ENCODE measurements at places on chromosomes 1 and 21.
A peak's percentile ranks its signal among the peaks of the same experiment; 100 is the strongest.

GRCh38 chr1:157540852-157541251 lies 11.5 kb downstream of the FCRL5 start:
- no peak for DNase-seq

GRCh38 chr1:7517611-7518330 lies 253.3 kb upstream of the VAMP3 start:
- DNase-seq: no peak

DNA sequence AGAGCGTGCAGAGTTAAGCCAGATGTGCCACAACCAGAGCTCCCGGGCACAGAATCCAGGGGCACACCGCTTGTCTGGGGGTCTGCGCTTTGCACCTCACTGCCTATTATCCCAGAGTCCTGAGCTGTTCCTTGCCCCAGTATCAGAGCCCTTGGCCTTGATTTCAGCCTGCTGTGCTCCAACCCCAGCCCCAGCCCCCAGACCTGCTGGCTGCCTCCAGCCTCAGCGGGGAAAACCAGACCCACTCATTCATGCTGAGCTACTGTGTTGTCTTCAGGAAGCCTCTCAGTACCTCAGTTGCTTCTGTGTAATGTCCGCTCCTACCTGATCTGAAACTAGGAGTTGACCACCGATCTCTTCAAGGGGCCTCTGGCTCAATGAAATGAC lies 1.1 kb downstream of the IKBKE start:
- peak; percentile 37 for DNase-seq

- DNase-seq: peak; percentile 54
Observed at GRCh38 chr1:52706941-52707926, 9.1 kb upstream of the COA7 start.

DNA sequence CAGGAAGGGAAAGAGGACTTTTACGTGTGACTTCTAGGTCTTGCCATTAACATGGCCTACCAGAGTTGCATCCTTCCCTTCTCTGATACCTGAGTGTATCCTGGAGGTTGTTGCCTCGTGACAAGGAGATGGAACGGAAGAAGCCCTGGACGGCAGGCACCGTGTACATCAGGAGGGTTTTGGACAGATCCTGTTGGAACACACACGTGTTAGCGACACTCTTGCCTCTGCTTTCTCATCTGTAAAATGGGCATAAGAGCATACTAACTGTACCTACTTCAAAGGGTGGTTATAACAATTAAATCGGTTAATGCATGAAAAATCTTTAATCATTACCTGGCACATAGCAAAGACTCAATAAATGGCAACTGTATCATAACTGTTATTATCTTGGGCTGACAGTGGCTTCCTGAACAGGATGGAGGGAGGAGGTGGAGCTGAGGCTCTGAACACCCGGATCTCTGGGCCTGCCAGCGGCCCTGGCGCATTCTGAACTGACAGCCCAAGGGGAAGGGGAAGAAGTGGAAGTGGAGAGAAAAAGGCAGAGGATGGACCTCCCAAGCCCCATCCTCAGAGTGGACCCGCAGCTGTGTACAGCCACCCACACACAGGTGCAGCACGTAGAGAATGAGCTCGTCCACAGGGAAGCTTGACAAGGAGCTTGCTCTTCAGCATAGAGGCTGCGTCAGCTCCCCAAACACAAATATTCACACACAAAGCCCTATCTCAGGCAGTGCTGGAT lies 30.2 kb upstream of the EXOSC10 start:
- DNase-seq: no peak

GRCh38 chr1:229554886-229555621 lies 3.5 kb downstream of the ABCB10 start:
- DNase-seq: no peak

DNA sequence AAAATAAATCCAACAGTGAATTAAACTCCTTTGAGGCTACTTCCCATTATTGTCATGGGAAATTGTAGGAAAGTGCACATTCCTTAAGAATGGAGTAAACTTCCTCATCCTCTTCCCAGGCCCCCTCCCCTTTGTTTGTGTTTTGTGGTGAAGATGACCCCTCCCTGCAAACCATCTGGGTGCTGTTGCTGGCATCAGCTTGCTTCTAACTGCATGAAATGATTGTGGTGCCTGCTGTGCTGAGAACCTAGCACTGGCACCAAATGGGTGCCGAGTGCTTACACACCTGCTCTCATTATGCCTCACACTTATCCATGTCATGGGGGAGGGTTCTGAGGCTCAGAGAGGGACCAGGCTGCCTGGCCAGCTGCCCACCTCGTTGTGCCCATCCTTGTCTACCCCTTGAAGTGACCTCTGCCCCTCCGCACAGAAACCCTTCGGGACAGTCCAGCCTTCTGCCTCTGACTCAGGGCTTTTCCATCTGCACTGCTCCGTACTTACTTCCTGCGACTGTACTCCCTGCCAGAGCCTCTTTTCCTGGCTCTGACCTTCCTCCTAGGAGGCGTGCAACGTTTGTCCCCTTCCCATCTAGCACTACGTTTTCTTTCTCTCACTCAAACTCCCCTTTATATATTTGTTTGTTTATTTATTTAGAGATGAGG lies 30.6 kb downstream of the CAPN2 start:
- DNase-seq: no peak

GRCh38 chr1:85328713-85329397 lies 52.4 kb upstream of the BCL10 start:
- DNase-seq: peak; percentile 12

DNA sequence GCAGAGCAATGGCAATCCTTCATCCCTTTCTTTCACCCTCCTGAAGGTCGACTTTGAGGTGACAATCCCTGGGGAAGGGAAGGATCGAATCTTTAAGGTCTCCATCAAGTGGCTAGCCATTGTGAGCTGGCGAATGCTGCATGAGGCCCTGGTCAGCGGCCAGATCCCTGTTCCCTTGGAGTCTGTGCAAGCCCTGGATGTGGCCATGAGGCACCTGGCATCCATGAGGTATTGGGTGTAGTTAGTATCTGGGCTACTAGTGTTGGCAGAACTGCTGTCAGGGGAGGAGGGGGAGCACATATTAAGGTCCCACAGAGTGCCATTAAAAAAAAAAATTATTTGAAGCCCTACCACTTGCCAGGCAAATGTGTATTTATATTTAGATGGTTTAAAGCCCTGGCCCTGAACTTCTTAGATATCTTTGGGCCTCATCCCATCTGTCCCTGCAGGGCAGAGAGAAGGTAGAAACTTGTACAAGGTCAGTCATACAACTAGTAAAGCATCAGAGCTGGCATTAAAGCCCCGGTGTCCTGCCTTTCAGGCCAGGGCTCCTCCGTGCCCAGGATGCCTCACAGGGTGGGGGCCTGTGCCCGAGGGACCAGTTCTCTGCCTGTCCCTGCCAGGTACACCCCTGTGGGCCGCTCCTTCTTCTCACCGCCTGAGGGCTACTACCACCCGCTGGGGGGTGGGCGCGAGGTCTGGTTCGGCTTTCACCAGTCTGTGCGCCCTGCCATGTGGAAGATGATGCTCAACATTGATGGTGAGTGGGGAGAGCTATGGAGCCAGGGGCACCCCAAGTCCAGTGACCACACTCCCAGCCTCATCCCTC lies 10.3 kb downstream of the AGO1 start:
- no peak for DNase-seq

DNA sequence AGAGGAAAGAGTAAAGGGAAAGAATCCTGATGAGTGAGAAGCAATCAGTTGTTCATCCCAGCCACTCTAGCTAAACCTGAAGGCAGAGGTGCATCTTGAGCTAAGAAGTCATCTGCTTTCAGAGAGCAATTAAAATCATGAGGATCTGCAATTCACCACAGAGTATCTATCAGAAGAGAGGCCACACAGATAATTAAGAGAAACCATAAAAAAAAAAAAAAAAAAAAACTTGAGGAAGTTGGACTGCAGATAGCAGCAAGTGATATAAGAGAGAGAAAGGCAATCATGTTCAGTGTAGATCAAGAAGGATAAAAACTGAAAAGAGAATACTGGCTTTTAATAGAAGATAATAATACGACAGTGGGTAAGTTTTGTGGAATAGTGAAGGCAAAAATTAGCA lies 17.7 kb downstream of the FOXJ3 start:
- no peak for DNase-seq

DNA sequence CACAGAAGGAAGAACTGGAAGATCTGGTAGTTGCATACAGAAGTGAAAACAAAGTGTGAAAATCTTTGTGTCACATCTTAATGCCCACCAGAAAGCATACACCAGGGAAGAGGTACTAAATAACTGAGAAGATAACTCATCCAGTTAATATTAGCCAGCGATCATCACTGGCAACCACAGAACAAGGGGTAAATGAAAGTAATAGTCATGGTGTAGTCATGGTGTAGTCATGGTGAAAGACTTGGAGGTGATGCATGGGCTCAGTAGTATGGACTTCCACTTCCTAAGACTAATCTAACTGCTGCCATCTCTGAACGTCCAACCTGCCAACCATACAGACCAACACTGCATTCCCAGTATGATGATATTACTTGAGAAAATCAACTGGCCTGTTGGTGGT lies 481.2 kb upstream of the NR5A2 start:
- DNase-seq: peak; percentile 1

GRCh38 chr1:31733389-31734219 lies 29.8 kb upstream of the COL16A1 start:
- no peak for DNase-seq

GRCh38 chr1:104266612-104267011 lies 516.9 kb downstream of the AMY1C start:
- DNase-seq: no peak

- DNase-seq: no peak
Observed at GRCh38 chr1:116567790-116568661, 2.8 kb downstream of the CD58 start.

GRCh38 chr1:158331106-158331425 lies 265 bp downstream of the CD1B start:
- no peak for DNase-seq

DNA sequence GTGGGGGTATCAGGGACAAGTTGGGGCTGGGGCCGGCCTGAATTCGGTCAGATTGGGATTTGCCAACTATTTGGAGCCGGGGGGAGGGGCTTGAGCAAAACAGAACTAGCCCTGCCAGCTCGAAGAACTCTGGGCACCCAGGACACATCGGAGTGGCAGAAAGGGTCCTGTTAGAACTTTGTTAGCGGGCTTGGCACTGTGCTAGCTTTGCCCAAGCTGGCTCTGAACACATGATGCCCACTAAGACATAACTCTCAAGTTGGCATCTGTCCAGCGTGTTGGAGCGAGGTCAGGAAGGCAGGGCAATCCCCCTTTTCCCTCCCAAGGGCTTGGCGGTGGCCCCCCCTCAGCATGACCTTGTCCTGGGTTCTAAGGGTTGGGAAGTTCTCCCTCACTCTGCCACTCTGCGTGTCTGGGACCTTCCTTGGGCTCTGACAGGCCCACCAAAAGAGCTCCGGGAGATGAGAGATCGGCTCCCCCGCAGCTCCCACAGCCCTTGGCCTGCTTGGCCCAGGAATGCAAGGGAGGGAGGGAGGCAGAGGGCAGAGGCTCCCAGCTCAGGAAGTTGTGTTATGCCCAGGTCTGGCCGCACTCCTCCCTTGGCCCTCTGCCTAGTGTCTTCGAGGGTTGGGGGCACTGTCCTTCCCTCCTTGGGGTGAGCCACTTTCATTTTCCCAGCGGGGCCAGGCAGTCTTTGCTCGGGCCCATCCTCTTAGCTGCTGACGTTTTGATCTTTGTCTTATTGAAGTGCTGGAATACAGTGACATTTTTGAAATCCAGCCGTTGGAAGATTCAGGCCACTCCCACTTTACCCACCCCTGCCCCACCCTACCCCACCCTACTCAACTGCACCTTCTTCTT lies 1.2 kb downstream of the LMNA start:
- no peak for DNase-seq

DNA sequence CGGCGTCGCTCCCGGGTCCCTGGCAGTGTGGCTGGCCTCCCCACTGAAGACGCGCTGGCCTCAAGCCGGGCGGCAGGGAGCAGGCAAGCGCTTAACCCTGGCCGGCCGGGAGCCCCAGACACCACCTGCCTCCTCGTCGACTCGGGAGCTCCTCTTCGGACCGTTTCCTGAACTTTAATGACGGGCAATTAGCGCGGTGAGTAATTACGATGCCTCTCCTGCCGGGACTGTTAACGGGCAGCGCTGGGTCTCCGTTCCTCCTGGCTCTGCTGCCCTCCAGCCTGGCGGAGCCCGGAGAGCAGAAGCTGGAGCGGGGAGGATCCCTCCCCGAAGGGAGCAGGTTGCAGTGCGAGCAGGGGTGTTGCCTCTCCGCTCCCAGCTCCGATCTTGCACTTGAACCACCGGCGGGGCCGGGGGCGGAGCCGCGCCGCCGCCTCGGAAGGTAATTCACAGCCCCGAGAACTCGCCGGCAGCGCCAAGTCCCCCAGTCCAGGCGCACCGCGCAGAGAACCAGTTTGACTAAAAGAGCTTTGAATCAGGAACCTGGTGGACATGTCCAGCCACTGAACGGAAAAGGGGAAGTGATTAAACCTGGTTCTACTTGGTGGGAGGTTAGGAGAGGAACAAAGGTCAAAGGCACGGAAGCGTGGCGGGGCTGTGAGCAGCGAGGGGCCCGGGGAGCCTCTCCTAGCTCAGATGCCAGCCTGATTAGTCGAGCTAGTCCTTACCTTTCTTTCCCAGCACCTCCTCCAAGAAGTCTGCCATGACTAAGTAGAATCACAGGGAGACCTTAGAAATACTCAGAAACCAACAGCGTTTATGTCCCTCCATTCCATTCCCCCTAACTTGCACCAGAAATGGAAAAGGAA lies 18.3 kb upstream of the PLEKHA6 start:
- DNase-seq: peak; percentile 68

- peak; percentile 93 for DNase-seq
Observed at GRCh38 chr1:234933475-234933874, 195.2 kb downstream of the TOMM20 start.

GRCh38 chr1:17741052-17741451 lies 14.1 kb upstream of the ACTL8 start:
- DNase-seq: no peak

- peak; percentile 53 for DNase-seq
Observed at GRCh38 chr1:226420897-226421296, 13.0 kb upstream of the PARP1 start.

- DNase-seq: no peak
Observed at GRCh38 chr1:209593747-209594146, 10.2 kb downstream of the CAMK1G start.

GRCh38 chr1:52321061-52321460 lies 44.9 kb downstream of the CC2D1B start:
- DNase-seq: no peak

GRCh38 chr1:21773585-21773984 lies 9.4 kb downstream of the USP48 start:
- peak; percentile 24 for DNase-seq

- DNase-seq: no peak
Observed at GRCh38 chr1:41358131-41359021, 2.9 kb upstream of the FOXO6 start.

GRCh38 chr1:147267711-147268110 lies 25.2 kb downstream of the CHD1L start:
- no peak for DNase-seq

GRCh38 chr1:217403026-217403720 lies 227.7 kb downstream of the GPATCH2 start:
- DNase-seq: no peak

DNA sequence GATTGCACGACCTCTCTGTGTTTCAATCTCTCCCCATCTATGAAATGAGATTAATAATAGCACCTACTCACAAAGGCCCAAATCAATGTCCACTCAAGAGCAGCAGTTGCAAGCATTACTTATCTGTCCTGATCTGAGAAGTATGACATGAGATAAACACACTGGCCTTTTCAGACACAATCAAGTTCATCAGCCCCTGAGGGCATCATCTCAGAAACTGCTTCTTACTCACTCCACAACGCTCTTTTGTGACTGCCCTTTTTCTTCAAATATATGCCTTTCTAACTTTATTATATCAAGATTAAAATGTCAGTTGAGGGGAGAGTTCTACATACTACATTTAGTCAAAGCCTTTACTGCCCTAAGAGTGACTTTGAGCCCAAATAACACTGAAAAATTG lies 371.9 kb upstream of the SPAG17 start:
- DNase-seq: no peak
